ENCODE measurements at places on chromosomes 16 and 17.

DNA sequence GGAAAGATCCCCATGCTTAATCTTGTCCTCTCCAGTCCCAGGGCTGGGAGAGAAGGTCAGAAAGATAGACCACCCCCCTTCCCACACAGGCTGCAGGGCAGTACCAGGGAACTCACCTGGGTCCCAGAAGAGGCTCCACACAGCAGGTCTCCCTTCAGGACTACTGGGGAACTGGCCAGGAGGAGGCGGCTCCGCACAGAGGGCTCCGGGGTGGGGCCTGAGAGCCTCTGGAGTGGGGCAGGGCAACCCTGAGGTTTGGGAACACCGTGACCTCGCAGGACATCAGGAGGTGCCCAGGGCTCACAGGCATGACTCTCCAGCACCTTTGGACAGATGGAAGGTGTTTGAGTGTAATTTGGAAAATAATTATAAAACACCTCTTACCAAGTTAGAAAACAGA lies 11.0 kb downstream of the ABCA3 start:
- DNase-seq = no peak

DNA sequence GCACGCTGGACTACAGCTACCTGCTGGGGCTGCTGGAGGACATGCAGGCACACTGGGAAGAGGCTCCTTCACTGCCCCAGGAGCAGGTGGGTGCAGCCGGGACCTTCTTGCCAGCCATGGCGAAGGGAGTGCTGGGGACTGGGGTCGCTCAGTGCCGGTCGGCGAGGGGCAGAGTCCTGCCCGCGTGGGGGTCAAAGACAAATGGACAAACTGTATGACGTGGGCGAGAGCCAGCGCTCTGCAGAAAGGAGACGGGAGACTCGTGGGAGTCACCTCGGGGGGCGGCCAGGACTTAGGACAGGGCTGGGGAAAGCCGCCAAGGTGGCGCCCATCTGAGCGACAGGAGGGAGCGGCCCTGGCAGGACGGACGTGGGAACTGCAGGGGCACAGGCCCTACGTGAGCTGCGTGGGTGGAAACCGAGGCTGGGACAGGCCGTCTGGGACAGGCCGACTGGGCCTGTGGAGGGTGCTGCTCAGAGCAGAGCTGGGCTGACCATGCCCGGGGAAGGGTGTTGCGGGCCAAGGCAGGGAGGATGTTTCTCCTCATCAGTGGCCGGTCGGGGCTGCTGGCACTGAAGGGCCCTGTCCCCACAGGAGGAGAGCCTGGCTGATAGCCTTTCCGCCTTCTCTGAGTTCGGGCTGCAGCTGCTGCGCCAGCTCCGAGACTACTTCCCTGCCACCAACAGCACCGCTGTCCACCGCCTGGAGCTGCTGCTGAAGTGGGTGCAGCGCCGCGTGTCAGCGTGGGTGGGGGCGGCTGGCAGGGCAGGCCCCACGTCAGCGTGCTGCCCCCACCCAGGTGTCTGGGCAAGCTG lies 8.0 kb downstream of the TSR3 start:
- no peak for DNase-seq

GRCh38 chr16:72424757-72425156 lies 252.8 kb upstream of the PMFBP1 start:
- no peak for DNase-seq

- DNase-seq = peak; percentile 21
Observed at GRCh38 chr16:79805621-79806020, 205.1 kb upstream of the MAF start.

- DNase-seq = no peak
Observed at GRCh38 chr16:31695667-31696066, 168.0 kb downstream of the AHSP start.

DNA sequence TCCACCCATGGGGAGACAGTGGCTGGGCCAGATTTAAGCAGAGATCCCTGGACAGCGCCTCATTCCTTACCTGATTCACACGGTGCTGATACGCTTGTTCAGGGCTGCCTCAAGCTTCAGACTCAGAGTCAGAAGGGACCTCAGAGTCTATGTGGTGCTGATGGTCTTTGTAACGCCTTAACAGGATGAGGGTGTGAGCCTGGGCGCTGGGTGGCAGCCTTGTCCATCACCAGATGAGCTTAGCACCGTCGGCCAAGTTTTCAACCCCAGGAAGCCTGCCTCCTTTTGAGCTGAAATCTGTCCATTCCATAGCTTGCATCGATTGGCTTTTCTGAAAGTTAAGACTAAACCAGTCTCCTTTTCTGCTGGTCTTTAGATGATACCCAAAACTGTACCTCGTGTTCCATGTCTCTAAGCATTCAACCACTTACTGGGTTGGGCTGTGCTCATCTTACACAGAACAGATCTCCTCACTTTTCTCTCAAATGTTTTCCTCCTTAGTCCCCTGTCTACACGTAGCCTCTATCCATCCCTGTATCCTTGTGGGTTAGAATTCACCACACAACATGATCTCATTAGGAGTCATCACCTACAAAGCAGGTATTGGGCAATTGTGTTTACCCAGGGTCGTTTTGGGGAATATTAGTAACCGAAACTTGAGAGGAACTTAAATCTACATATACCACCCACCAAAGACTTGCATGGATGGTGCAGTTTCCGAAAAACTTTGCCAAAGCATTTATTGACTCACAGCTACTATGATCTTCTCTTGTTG lies 573.4 kb downstream of the CDH13 start:
- DNase-seq = peak; percentile 13

DNA sequence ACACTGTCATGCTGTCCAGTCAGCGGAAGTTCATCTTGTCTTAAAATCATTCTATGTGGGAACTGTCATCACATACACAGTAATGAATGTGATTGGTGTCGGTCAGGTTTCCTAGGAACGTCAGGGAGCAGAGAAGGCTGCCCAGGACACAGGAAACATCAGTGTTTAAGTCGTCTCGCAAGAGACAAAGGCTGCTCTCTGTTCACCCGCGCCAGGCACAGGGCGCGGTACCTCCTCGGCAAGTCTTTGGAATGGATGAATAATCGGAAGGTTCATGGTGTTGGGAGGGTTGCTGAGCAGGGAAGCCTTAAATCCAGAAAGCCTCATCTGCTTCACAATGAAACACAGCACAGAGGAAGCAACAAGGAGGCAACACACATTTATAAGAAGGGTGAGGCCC lies 148.2 kb downstream of the CPPED1 start:
- DNase-seq = no peak

DNA sequence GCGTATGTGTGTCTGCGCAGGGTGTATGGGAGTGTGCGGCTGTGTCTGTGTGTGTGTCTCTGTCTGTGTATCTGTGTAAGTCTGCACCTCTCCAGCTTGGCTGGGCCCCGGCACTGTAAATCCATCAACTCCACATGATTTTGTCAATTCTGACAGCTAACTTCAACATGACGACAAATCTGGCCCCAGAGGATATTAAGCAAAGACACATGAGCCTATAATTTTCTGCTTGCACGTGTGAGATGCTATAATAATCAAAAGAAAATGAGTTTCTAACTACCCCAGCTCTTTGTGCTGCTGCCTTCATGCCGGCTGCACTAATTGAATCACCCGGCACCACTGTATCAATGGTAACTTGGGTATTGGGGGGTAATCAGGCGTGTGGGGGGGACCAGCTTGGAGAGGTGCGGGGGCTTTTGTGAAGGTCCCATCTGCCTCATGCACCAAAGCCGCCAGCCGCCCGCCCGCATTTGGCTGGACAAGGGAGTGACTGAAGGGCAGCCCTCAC lies 57.6 kb upstream of the LHX1 start:
- DNase-seq = no peak

- no peak for DNase-seq
Observed at GRCh38 chr17:2735896-2736295, 13.6 kb downstream of the CCDC92B start.

DNA sequence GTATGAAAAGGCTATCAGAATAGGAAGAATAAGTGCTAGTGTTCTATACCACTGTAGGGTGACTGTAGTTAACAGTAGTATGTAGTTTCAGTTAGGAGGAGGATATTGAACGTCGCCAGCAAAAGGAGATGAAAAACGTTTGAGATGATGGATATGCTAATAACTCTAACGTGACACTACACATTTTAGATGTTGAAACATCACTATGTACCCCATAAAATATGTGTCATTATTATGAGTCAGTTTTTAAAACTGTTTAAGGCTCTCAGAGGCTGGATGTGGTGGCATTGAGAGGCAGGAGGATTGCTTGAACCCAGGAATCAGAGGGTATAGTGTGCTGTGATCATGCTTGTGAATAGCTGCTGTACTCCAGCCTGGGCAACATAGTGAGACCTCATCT lies 31.8 kb downstream of the UBN1 start:
- DNase-seq = no peak

DNA sequence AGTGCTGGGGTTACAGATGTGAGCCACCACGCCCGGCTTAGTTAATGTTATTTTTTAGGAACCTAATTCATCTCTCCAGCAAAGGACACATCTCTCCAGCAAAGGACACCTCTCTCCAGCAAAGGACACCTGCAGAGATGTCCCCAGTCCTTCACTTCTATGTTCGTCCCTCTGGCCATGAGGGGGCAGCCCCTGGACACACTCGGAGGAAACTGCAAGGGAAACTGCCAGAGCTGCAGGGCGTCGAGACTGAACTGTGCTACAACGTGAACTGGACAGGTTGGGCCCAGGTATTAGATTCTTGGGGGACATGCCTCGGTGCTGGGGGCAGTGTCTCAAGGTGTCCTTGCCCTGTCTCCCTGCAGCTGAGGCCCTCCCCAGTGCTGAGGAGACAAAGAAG lies 4.7 kb downstream of the PFAS start:
- no peak for DNase-seq

- peak; percentile 46 for DNase-seq
Observed at GRCh38 chr17:29131814-29132682, 48.1 kb downstream of the MYO18A start.

- no peak for DNase-seq
Observed at GRCh38 chr17:80890196-80890920, 101.3 kb upstream of the CHMP6 start.

Measured in urothelium cell line (cell line).